ENCODE measurements at places on chromosomes 6 and 20. TPM values are rescaled to one million over a fixed set of nuclear protein-coding genes. Genes with fewer than 3 reads are reported as not detected.

CYP39A1 gene
- 0.66 TPM for total RNA-seq

FAM184A gene
- total RNA-seq, result 4.4 TPM

DNA sequence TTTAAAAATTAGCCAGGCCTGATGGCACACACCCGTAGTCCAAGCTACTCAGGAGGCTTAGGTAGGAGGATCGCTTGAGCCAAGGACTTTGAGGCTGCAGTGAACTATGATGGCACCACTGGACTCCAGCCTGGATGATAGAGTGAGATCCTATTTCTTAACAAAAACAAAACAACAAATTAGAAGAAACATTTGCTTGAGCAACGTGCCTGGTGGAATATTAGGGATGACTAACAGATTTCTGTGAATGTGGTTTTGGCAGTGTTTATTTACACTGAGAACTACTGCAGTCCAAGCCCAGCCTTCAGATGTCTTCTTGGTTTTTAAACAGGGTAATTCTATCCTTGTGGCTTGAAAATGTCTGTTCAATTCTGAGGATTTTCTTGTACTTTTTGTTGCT is 9.2 kb downstream of the PPP1R3G start:
- peak; percentile 76 for DNase-seq

GRCh38 chr20:3815703-3816315 is 4.5 kb upstream of the AP5S1 start:
- DNase-seq, result no peak

DNA sequence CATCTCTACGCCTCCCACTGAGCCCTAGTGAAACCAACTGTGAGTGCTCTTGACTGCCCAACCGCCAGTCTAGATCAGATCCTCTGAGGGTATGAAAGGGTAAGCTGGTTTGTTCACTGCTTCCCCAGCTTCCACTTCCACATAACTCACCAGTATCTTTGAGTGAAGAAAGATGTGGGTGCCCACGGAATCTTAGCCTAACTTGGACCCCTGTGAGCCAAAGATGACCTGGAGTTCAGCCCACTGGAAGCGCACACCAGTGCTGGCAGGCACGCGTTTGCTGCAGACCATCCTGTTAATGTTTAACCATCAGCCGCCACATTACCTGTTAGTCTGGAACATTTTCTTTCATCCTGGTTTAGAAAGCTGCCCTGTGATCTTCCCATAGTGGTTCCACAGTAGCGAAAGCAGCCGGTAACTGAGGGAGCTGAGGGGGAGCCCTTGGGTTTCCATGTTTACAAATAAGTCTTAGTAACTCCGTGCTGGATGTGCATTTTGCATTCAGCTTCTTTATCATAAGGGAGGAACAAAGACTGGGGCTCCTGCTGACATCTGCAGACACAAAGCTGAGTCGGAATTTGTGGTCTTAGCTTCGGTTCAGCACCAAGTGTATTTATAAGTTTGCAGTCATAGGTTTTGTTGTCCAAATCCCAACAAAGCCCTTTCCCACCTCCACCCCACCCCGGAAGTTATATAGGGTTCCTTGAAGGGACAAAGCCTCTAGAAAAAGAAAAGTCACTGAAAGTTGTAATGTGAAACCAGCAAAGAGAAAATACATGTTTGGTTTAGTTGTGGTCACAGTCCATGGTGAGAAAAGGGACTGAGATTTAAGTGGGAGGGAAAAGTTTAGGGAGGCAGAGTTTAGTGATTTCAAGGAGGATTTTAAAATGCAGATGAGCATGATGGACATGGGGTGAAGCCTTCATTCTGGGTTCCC is 71.0 kb downstream of the SSR1 start:
- peak; percentile 61 for DNase-seq
